Common myeloid progenitor, CD34-positive (primary cell): ENCODE measurements at places on chromosomes 1 and 21.

DNA sequence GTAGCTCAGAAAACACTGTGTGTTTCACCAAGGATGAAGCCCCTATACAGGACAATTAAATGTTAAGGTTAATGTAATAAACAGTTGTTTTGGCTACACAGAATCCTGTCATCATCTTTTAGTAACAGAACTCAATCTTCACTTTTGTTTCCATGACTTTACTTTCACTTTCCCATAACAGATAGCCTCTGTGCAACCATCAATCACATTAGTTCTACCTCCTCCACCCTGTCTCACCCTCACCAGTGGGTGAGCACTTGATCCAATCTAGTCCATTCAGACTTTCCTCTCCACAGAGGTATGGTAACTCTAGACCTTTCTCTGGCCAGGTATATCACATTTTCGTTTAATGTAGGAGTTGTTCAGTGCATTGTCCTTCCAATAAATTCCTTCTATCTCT lies 1018.5 kb downstream of the ADGRL2 start:
- H3K27ac ChIP-seq = no peak overlapping the region
- H3K27me3 ChIP-seq = no peaks in the 10 kb centered on the region
- no peaks in the 10 kb centered on the region for H3K4me1 ChIP-seq

GRCh38 chr1:56626546-56626945 lies 18.6 kb upstream of the PRKAA2 start:
- H3K4me3 ChIP-seq = no peak overlapping the region
- no peaks in the 10 kb centered on the region for H3K4me1 ChIP-seq
- DNase-seq = no peak
- H3K36me3 ChIP-seq = no peaks in the 10 kb centered on the region
- no peaks in the 10 kb centered on the region for H3K27me3 ChIP-seq

GRCh38 chr21:14313300-14313699 lies 69.6 kb downstream of the HSPA13 start:
- no peak for DNase-seq
- no peaks in the 10 kb centered on the region for H3K36me3 ChIP-seq
- no peaks in the 10 kb centered on the region for H3K4me1 ChIP-seq
- H3K27ac ChIP-seq = no peak overlapping the region
- H3K27me3 ChIP-seq = no peaks in the 10 kb centered on the region

DNA sequence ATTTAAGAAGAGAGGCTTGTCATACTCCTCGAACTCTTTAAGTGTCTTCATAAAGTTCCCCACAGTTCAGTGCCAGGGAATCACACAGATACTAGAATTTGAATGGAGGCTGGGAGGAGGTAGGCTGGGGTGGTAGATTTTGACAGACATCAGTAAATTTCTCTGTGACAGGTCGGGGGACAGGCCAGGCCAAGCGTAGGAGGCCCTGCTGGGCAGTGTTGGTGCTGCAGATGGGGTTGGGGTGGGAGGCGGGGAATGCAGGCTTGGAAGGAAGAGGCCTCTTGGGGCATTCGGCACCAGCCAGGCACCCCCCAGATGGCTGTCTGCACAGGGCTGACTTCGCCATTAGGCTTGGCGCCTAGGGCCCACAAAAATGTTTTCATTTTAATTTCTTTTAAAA lies 84.0 kb downstream of the MAN1C1 start:
- H3K4me3 ChIP-seq = no peak overlapping the region
- no peaks in the 10 kb centered on the region for H3K27me3 ChIP-seq
- peak; percentile 46 for DNase-seq
- no peaks in the 10 kb centered on the region for H3K36me3 ChIP-seq
- no peaks in the 10 kb centered on the region for H3K4me1 ChIP-seq

DNA sequence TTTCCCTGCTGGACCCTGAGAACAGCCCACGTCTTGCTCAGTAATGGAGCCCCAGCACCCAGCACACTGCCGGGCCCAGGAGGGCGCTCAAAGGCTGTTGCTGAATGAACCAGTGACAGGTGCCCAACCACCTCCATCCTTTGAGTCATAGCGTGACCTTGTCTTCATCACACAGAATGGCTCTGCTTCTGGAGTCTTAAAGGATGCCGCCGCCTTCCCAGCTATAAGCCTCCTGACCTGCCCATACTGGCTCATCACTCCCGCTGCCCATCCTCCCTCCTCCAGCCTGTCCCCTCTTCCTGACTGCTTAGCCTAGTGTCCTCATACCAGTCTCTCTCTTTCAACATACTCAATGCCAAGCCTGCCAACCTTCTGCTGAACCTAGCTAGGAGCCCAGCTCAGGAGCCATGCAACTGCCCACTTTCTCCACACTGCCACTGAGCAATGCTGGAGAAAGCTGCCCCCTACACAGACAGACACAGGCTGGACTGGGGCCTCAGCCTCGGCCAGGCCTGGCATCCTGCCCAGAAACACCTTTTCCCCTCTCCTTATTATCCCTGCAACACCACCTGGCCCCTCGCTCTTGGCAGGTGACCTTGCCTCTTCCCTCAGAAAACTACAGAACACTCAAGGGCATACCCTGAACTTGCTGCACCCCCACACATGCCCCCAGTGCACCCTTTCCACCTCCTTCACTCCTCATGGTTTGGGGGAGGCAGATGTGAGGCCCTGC lies 14.1 kb downstream of the TTC39A start:
- no peaks in the 10 kb centered on the region for H3K27me3 ChIP-seq
- H3K4me3 ChIP-seq = no peak overlapping the region
- DNase-seq = no peak
- H3K4me1 ChIP-seq = peaks cover 46% of the 10 kb centered on the region
- H3K27ac ChIP-seq = no peak overlapping the region

GRCh38 chr1:208247696-208248095 lies 3.5 kb upstream of the PLXNA2 start:
- H3K4me3 ChIP-seq = no peak overlapping the region
- DNase-seq = no peak
- peaks cover 13% of the 10 kb centered on the region for H3K27me3 ChIP-seq
- peaks cover 24% of the 10 kb centered on the region for H3K4me1 ChIP-seq

- H3K27ac ChIP-seq = no peak overlapping the region
- H3K4me3 ChIP-seq = no peak overlapping the region
- H3K4me1 ChIP-seq = no peaks in the 10 kb centered on the region
- no peaks in the 10 kb centered on the region for H3K27me3 ChIP-seq
- H3K36me3 ChIP-seq = no peaks in the 10 kb centered on the region
- DNase-seq = no peak
Observed at GRCh38 chr1:166089804-166090203, 77.0 kb downstream of the FAM78B start.

GRCh38 chr1:8625491-8625890 lies 191.9 kb downstream of the RERE start:
- H3K36me3 ChIP-seq = no peaks in the 10 kb centered on the region
- peaks cover 27% of the 10 kb centered on the region for H3K4me1 ChIP-seq
- H3K4me3 ChIP-seq = no peak overlapping the region
- no peak overlapping the region for H3K27ac ChIP-seq
- H3K27me3 ChIP-seq = no peaks in the 10 kb centered on the region

GRCh38 chr1:47616906-47617305 lies 179.1 kb downstream of the FOXD2 start:
- no peak overlapping the region for H3K4me3 ChIP-seq
- DNase-seq = no peak
- H3K27ac ChIP-seq = no peak overlapping the region
- no peaks in the 10 kb centered on the region for H3K27me3 ChIP-seq
- no peaks in the 10 kb centered on the region for H3K4me1 ChIP-seq

- peak overlapping the region; percentile 32 for H3K4me3 ChIP-seq
- DNase-seq = peak; percentile 75
- no peaks in the 10 kb centered on the region for H3K27me3 ChIP-seq
- peak overlapping the region; percentile 87 for H3K27ac ChIP-seq
- no peaks in the 10 kb centered on the region for H3K36me3 ChIP-seq
Observed at GRCh38 chr1:23118957-23119792, 49.5 kb downstream of the LUZP1 start.

DNA sequence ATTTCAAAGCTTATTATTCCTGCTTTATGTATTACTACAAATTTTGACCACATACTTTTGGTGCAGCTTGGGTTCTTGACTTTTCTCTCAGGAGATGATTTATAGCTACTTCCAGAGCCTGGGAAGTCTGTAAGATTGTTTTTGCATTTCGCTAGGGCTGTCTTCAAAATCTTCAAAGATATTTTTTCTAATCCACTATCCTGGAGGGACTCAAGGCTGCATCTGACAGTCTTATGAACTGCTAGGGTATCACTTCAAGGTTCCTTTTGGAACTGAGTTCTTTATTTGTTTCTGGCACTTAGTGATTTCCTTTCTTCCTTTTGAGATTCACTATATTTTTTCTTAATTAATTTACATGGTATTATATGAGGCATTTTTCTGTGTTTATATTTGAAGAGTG lies 90.0 kb upstream of the LYPLAL1 start:
- no peaks in the 10 kb centered on the region for H3K4me1 ChIP-seq
- H3K4me3 ChIP-seq = no peak overlapping the region
- DNase-seq = no peak
- H3K27me3 ChIP-seq = no peaks in the 10 kb centered on the region

- no peak overlapping the region for H3K4me3 ChIP-seq
- peaks cover 2% of the 10 kb centered on the region for H3K4me1 ChIP-seq
- no peak for DNase-seq
- H3K27me3 ChIP-seq = peaks cover 10% of the 10 kb centered on the region
- H3K27ac ChIP-seq = no peak overlapping the region
- no peaks in the 10 kb centered on the region for H3K36me3 ChIP-seq
Observed at GRCh38 chr1:203450479-203451149, 25.0 kb upstream of the PRELP start.

DNA sequence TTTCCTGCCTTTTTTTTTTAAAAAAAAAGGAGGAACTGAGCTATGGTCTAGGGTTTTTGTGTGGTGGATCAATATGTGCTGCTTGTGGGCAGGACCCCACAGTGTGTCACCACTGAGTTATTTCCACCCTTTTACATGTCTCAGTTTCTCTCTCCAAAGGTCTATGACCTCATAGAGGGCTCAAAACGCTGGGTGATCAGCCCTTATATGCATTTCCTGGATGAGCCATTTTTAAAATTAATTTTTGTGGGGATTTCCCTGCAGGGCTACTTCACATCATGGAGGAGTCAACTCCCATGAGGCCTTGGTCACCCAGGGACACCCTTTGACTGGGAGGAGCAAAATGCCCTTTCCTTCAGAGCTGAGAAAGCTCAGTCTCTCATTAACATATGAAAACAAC lies 20.7 kb upstream of the HAO2 start:
- no peaks in the 10 kb centered on the region for H3K36me3 ChIP-seq
- DNase-seq = no peak
- no peaks in the 10 kb centered on the region for H3K4me1 ChIP-seq
- no peak overlapping the region for H3K4me3 ChIP-seq
- no peaks in the 10 kb centered on the region for H3K27me3 ChIP-seq

DNA sequence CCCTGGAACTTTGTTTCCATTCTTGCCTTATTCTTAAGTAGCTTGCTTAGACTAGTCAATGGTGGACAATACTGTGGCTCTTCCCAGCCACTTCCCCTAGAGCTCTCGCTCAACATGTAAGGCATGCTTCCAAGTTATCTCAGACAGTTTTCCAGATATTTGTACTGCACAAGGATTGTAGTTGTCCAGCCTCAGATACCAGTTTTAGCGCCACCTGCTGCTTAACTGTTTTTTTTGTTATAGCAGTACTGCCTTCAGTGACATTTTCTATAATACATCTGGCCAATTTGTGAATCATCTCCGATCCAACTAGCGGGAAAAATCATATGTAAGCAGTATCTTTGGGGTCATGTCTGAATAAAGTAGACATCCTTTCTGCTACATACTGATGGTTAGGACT lies 346.7 kb upstream of the ADGRL4 start:
- no peaks in the 10 kb centered on the region for H3K27me3 ChIP-seq
- no peak overlapping the region for H3K4me3 ChIP-seq
- peak; percentile 37 for DNase-seq

DNA sequence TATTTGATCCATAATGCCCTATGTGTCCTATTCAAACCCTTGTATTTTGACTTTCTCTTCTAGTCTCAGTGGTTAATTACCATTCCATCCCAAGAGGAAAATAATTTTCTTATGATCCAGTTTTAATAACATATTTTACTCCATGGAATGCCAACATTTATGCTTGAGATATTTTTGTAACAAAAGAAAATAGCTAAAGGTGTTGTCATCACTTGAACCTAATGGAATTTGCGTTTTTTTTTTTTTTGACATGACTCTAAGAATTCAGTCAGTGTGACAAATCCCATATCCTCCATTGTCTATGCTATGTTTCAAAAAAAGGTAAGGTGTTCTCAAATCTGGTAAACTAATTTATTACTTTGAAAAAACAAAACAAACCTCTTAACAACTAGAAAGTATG lies 324.1 kb upstream of the ADAMTS5 start:
- H3K4me1 ChIP-seq = no peaks in the 10 kb centered on the region
- no peaks in the 10 kb centered on the region for H3K36me3 ChIP-seq
- no peak overlapping the region for H3K4me3 ChIP-seq

DNA sequence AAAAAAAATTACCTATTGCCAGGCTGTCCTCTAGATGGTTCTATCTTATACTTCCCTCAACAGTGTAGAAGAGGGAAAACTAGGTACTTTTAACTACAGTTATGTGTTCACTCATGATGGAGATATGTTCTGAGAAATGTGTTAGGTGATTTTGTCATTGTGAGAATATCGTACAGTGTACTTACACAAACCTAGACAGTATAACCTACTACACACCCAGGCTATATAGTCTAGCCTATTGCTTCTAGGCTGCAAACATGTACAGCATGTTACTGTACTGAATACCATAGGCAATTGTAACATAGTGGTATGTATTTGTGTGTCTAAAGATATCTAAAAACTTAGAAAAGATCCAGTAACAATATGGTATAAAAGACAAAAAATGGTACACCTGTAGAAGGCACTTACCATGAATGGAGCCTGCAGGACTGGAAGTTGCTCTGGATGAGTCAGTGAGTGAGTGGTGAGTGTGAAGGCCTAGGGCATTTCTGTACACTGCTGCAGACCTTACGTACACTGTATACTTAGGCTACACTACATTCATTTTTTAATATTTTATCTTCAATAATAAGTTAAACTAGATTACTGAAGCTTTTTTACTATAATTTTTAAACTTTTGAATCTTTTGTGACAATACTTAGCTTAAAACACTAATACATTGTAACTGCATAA lies 13.2 kb downstream of the MGST3 start:
- H3K4me1 ChIP-seq = peaks cover 5% of the 10 kb centered on the region
- DNase-seq = no peak
- H3K27ac ChIP-seq = no peak overlapping the region
- no peaks in the 10 kb centered on the region for H3K36me3 ChIP-seq

DNA sequence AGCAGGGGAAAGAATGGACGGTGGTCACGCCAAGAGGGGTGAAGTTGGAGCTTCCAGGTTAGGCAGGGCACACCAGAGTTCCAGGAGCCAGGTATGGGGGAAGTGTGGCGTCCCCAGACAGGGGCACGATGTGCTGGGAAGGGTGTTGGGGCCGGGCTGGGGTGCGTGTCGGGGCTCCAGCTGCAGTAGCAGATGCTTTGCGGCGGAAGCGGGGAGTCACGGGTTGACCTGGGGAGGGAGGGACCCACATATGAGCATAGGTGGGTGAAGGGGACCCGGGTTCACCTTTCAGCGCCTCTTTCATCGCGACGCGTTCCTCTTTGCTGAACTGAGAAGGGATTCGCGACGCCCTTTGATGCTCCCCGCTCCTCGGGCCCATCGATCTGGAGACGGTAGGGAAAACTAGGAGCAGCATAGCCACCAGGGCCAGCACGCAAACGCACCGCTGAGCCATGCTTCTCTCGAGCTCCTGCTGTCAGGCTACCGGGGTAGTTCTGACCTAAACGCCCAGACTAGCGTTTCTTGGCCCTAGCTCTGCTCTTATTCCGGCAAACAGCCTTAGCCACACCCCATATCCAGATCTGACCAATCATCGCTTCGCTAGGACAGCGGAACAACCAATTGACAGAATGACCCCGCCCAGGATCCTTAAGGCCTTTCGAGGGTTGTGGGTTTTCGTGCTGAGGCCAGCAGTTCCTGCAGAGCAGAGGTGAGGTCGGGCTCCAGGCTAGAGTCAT lies at the start of gene PM20D1:
Gene PM20D1 (minus strand): TSS at position 514 of the 737 bp plus-strand sequence. CDS start 60 bp downstream, at position 454.
- no peaks in the 10 kb centered on the region for H3K27me3 ChIP-seq
- no peaks in the 10 kb centered on the region for H3K36me3 ChIP-seq
- H3K27ac ChIP-seq = peak within 1 kb of the TSS; percentile 23
- H3K4me1 ChIP-seq = no peaks in the 10 kb centered on the region
- peak within 1 kb of the TSS; percentile 50 for H3K4me3 ChIP-seq
